ENCODE measurements at places on chromosomes 7 and 10.

- no peak for DNase-seq
These were observed 299.3 kb upstream of the MEOX2 start for GRCh38 chr7:15985587-15986384.

DNA sequence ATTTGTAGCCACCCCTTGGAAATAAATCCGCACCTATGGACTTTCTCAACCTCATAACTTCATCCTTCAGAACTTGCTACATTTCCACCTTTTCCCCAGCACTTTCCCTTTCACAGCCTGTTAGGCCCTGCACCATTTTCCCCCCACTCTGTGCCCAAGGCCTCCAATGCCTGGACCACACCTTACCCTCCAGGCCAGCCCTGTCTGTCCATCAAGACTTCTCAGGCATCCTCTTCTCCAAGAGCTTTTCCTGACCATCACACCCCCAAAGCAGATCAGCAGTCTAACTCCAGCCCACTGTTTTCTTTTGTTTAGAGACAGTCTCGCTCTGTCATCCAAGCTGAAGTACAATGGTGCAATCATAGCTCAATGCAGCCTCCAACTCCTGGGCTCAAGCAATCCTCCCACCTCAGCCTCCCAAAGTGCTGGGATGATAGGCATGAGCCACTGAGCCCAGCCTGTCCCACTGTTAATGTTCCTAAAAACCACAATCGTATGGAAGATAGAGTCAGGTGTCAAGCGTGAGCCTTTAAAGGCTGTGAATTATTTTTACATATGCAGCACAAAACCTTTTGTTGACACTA lies 116.8 kb downstream of the PARD3 start:
- no peak for DNase-seq

DNA sequence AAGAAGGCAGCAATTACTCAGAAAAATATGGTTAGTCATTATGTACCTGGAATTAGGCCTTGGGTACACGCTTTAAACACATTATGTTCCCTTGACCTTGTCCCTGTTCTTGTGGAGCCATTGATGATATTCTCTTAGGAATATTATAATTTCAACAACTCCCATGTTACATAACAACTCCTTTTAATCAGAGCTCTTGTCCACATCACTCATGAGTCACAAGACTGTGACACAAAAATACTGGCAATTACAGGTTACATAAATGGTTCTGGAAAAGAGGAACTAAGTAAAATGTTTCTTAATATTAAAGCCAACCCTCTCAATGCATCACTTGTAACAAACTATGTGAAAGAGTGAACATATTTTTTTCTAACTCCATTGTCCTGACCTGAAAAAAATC lies 143.8 kb upstream of the PCLO start:
- no peak for DNase-seq

DNA sequence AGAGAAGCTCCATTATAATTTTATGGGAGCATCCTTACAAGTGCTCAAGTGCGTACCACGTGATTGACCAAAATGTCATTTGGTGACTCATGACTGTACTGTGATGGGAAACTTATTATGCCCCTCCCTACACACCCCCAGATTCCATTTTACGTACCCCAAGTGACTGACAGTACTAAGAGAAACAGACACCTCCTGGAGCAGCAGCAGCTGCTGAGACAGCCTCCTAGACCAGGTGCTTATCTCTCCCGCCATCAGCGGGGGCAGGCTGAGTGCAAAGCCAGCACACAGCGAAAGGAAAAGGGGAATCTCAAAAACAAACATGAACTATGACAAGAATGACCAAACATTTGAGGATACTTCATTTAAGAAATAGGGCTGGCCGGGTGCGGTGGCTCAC lies 4.2 kb upstream of the ADAM12 start:
- no peak for DNase-seq

GRCh38 chr10:34996843-34997242 lies 93.3 kb downstream of the CUL2 start:
- no peak for DNase-seq

- DNase-seq = no peak
These were observed 31.7 kb downstream of the AP5Z1 start for GRCh38 chr7:4806983-4807597.

DNA sequence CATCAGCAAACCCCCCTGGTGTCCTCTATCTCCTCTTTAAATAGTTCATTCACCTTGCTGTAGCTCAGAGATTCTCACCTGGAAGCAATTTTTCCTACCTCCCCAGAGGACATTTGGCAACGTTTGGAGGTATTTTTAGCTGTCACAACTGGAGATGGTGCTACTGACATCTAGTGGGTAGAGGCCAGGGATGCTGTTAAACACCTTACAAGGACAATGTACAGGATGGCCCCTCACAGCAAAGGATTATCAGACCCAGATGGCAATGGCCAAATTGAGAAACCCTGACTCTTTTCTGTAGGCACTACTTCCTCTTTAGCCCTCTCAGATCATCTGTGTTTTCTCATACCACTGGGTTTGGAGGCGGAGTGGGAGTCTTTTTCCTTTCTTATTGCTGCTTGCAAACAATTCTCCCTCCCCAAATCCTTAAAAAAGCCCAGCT lies 13.2 kb upstream of the TRA2A start:
- DNase-seq = no peak

GRCh38 chr10:86721232-86721631 lies 35.2 kb upstream of the BMPR1A start:
- no peak for DNase-seq

- no peak for DNase-seq
These were observed 283.0 kb downstream of the ADK start for GRCh38 chr10:74433993-74434392.

DNA sequence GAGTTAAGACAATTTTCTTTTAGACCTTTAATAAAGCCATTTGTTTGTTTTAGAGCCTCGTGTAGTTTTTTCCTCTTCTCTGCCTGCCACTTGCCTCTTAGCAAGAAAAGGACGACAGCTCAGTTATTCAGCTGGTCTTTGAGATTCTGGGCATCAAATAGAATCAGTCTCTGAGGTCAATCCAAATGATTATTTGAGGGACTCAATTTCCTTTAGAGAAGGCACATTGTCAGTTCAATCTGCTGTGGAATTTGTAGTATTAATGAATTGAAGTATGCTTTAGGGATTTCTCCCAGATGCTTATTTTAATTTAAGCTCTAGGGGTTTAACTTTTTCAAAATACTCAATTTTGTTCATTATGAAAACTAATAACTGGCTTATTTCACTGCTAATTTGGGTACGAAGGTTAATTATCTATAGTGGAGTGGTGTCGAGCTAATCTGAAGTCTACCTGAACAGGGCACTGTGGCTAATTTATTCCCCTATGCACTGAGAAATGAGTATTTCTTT lies 841.2 kb upstream of the AUTS2 start:
- no peak for DNase-seq

GRCh38 chr7:47611045-47611511 lies 29.2 kb upstream of the TNS3 start:
- no peak for DNase-seq

GRCh38 chr7:39421251-39421650 lies 145.0 kb upstream of the YAE1 start:
- no peak for DNase-seq

- no peak for DNase-seq
These were observed 46.6 kb downstream of the ATXN7L1 start for GRCh38 chr7:105829681-105830322.

- DNase-seq = no peak
These were observed 395.7 kb upstream of the NRG3 start for GRCh38 chr10:81479316-81479715.

DNA sequence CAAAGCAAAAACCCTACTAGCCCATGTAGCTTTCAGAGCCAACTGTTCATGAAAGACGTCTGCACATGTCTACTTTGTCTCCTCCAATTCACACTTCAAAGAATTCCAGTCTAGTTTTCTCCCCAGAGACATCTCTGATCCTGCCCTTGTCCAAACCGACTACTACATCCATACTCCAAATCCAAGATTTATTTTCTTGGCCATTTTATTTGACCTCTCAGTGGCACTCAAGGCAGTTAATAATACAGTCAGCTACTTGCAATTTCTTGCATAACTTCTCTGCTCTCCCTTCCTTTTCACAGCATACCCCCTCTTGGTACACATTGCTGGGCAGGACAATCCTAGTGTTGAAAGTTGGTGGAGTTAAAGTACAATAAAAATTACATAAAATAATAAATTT lies 170.9 kb upstream of the INHBA start:
- DNase-seq = no peak

GRCh38 chr10:104327745-104328645 lies 10.3 kb downstream of the ITPRIP start:
- DNase-seq = no peak

Data from T-helper 1 cell (primary cell).